Myocyte (in vitro differentiated cells): ENCODE measurements at places on chromosomes 11 and 22. TPM values are rescaled to one million over a fixed set of nuclear protein-coding genes. Genes with fewer than 3 reads are reported as not detected.

DNA sequence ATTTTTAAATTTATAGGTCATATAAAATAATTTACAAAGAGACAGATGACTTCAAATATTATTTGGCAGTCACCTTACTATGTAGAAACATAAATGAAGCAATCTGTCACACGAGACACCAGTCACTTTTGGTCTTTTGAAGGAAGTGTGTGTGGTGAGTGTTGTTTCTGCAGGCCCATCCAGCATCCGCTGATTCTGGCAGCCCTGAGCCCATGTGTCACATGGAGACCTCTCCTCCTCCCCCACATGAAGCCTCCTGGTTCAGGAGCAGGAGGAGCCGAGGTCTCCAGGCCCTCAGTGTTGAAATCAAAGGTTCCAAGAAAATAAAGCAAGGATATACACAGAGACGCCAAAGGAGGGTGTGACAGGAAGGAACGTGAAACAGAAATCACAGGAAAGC, 60.1 kb downstream of the ARFGAP3 start:
- no peak for DNase-seq

- DNase-seq: no peak
These were observed 1.0 kb downstream of the SYT9 start for GRCh38 chr11:7252683-7253213.

DNA sequence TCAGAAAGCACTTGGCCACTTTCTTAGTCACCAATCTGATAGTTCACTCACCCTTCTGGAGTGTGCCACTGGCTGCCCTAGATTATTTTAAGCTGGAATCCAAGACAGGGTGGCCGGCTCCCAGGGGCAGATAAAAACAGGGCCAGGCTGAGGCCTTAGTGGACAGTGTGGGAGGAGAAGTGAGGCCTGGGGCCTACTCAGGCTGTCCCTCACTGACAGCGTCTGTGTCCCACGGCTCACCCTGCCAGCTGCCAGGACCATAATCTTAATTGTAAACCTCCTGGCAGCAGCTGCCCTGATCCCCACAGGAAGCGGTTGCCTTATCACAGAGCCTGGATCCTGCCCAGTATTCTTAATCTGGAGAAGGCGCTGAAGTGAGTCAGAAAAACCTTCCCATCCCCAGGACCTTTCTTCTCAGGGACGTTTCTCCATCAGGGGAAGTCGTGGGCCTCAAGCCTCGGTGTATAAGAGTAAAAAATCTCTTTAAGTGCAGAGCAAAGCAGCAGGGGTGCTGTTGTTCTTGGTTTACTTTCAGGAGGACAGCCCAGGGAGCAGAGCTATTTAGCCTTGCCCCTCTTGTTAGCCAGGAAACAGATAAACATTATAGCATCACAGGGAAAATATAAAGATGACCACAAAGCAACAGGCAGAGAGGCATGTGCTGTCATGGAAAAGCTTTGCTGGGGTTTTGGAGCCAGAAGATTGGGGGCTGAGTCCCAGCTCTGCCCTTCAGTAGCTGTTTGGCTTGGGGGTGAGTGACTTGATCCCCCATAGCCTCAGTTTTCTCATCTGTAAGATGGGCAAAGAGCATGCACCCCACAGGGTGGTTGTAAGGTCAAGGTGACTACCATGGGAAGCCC, 39.6 kb downstream of the TSPAN18 start:
- DNase-seq: peak; percentile 94

DNA sequence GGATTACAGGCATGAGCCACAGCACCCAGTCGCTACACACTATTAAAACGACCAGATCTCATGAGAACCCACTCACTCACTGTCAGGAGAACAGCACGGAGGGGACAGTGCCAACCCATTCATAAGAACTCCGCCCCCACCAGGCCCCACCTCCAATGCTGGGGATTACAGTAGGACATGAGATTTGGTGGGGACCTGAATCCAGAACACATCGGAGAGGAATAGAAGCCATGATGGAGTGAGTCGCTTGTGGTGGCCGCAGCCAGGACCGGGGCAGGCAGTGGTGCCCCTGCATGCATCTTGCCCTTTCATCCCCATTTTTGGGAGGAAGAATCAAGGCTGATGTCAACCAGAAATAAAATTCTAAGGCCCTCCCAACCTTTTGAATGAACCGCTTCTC, 8.7 kb downstream of the NADSYN1 start:
- no peak for DNase-seq

GRCh38 chr11:18304745-18305144, 17.2 kb downstream of the HPS5 start:
- no peak for DNase-seq

GRCh38 chr11:118521892-118522311, 5.4 kb upstream of the TTC36 start:
- DNase-seq: peak; percentile 53

Gene BIRC2
- 55.2 and 57.2 TPM in 2 replicates for total RNA-seq

Gene PKNOX2
- total RNA-seq: 20.2 and 22.1 TPM in 2 replicates

Gene RTN4R
- total RNA-seq: 10.5 and 12.7 TPM in 2 replicates

Gene TESMIN
- total RNA-seq: not detected in 2 replicates
